A673 (cell line): ENCODE measurements at places on chromosomes 7 and 10. TPM values are rescaled to one million over a fixed set of nuclear protein-coding genes. Genes with fewer than 3 reads are reported as not detected.

MEOX2 gene
- total RNA-seq, result not detected in 2 replicates

SEMA3D gene
- 23.3 and 32.0 TPM in 2 replicates for total RNA-seq

- peaks cover 15% of the 10 kb centered on the region for H3K4me1 ChIP-seq
- H3K36me3 ChIP-seq, result no peaks in the 10 kb centered on the region
- H3K27ac ChIP-seq, result no peak overlapping the region
- H3K27me3 ChIP-seq, result peaks cover 27% of the 10 kb centered on the region
- H3K4me3 ChIP-seq, result no peak overlapping the region
- peak; percentile 75 for DNase-seq
Observed at GRCh38 chr7:14340393-14341074, 351.1 kb upstream of the ETV1 start.

- no peaks in the 10 kb centered on the region for H3K36me3 ChIP-seq
- no peak overlapping the region for H3K4me3 ChIP-seq
- no peak for DNase-seq
- no peaks in the 10 kb centered on the region for H3K27me3 ChIP-seq
- no peak overlapping the region for H3K27ac ChIP-seq
- no peaks in the 10 kb centered on the region for H3K4me1 ChIP-seq
Observed at GRCh38 chr10:127176649-127177048, 19.7 kb downstream of the INSYN2A start.

- H3K36me3 ChIP-seq, result no peaks in the 10 kb centered on the region
- no peak for DNase-seq
- peaks cover 4% of the 10 kb centered on the region for H3K4me1 ChIP-seq
- no peak overlapping the region for H3K27ac ChIP-seq
- H3K4me3 ChIP-seq, result no peak overlapping the region
Observed at GRCh38 chr7:150994838-150995510, 4.2 kb downstream of the NOS3 start.

NPC1L1 gene
- not detected in 2 replicates for total RNA-seq

GRCh38 chr7:156827587-156828203, 65.3 kb downstream of the LMBR1 start:
- H3K4me1 ChIP-seq, result no peaks in the 10 kb centered on the region
- H3K4me3 ChIP-seq, result no peak overlapping the region
- DNase-seq, result peak; percentile 18
- H3K27ac ChIP-seq, result no peak overlapping the region
- H3K36me3 ChIP-seq, result no peaks in the 10 kb centered on the region

DNA sequence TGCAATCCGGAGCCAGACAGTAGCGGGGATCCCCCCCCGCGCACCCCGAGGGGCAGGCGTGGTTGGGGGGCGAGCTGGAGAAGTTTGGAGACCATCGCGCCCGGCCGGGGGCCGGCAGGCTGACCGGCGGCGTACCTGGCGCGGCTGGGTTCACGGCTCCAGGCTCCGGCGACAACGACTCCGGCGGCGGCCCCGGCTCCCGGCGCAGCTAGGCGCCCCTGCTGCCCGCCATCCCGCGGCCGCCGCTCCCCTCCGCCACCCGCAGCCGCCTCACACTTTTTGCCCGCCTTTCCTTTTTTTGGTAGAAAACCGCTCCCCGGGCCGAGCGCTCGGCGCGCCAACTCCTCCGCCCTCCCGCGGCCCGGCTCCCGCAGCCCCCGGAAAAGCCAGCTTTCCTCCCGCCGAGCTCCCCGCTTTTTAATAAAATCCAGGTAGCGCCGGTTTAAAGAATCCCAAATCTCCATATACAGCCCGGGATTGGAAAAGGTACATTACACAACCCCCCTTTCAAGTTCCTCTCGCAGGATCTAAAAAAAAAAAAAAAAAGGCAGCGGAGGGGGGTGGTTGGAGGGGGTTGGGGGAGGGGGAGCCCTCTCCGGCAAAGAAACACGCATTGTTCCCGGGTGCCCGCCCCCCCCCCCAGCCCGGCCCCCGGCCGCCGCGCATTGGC, at the start of gene TNRC18:
Gene TNRC18, minus strand, starts transcription at position 529 of the 670 bp plus-strand sequence. CDS start 2,588 bp downstream, outside the sequence.
- H3K4me1 ChIP-seq, result peaks cover 16% of the 10 kb centered on the region
- peak; percentile 81 for DNase-seq
- no peaks in the 10 kb centered on the region for H3K36me3 ChIP-seq
- H3K27me3 ChIP-seq, result no peaks in the 10 kb centered on the region
- H3K4me3 ChIP-seq, result peak within 1 kb of the TSS; percentile 79

AGR2 gene
- not detected in 2 replicates for total RNA-seq

DNA sequence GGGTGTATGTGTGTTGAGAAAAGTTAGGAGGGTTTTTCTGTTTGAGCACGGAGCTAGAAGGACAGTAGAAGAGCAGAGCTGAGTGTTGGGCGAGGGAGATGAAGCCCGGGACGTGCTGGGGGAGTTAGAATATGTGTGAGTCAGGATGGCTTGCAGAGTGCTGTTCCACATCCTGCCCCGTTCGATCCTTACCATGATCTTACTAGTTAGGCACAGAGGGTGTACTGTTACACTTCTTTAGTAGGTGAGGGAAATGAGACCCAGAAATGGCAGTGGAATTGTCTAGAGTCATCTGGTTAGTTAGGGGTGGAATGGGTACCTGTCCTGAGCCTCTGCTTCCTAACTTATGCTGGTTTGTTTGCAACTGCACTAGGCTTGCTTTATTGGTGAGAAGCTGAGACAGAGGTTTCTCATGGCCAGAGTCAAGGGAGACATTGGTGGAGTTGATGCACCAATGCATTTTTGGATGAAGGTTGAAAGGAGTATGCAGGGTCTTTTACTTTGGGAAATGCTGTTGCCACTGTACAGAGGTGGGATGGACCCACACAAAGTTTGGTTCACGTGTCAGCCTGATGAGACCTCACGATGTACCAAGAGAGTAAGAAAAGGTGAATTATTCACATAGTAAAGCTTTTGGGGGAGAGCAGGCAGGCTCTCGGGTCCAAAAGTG, 42.4 kb downstream of the CCNY start:
- peak overlapping the region; percentile 87 for H3K27ac ChIP-seq
- H3K4me1 ChIP-seq, result peaks cover 58% of the 10 kb centered on the region
- H3K27me3 ChIP-seq, result no peaks in the 10 kb centered on the region
- H3K36me3 ChIP-seq, result no peaks in the 10 kb centered on the region

GRCh38 chr10:113436851-113437250, 116.0 kb upstream of the HABP2 start:
- H3K36me3 ChIP-seq, result no peaks in the 10 kb centered on the region
- no peak overlapping the region for H3K27ac ChIP-seq
- DNase-seq, result no peak

DNA sequence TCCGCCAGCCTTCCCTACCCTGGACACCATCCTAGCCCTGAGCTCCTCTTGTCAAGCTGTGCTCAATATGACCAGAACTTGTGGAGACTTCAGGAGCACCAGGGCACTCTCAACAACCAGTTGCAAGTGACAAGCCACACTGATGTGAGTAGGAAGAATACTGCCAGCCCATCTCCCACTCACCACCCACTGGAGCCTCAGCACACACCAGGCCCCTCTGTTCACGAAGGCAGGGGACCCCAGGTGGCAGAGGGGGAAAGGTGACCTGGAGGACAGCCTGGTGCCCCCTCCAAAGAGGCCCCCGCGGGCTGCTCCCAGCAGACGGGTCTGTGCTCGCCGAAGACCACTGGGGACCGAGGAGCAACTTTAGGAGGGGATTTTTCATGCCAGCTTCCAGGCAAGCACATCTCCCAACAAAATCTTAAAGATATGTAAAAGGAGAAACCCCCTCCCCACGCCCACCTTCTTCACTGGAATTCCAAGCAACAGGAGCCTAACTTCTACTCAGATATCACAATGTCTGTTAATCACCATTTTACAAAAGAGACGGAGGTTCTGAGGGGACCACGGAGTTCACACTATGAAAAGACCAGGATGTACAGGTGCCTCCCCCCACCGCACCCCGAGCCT, 1.0 kb downstream of the MMD2 start:
- peaks cover 15% of the 10 kb centered on the region for H3K27me3 ChIP-seq
- DNase-seq, result no peak
- no peak overlapping the region for H3K27ac ChIP-seq
- H3K4me3 ChIP-seq, result no peak overlapping the region
- no peaks in the 10 kb centered on the region for H3K36me3 ChIP-seq

DNA sequence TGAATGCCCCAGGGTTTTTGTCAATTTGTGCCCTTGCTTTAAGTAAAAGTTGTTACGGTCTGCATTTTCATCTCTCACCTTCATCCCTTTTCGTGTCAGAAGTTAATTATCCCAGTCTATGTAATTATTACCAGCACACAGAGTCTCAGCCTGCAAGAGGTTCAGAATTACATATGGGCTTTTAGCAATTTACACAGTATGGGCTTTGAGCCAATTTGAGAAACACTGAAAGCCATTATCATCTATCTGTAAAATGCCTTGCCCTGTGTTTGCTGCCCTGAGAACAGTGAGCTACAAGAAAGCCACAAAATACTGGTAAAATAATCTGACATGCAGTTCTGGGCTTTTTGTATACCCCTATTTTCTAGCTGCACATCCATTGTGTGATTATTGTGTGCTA, 125.6 kb upstream of the STEAP4 start:
- DNase-seq, result no peak
- no peaks in the 10 kb centered on the region for H3K4me1 ChIP-seq
- H3K27ac ChIP-seq, result no peak overlapping the region
- no peaks in the 10 kb centered on the region for H3K27me3 ChIP-seq

TAF6 gene
- total RNA-seq, result 97.3 and 98.8 TPM in 2 replicates

GRCh38 chr10:51667678-51668335, 31.6 kb downstream of the CSTF2T start:
- no peaks in the 10 kb centered on the region for H3K36me3 ChIP-seq
- no peak overlapping the region for H3K4me3 ChIP-seq
- no peak overlapping the region for H3K27ac ChIP-seq
- no peaks in the 10 kb centered on the region for H3K27me3 ChIP-seq

GRCh38 chr10:103542764-103543616, 49.5 kb downstream of the NEURL1 start:
- H3K36me3 ChIP-seq, result no peaks in the 10 kb centered on the region
- peak; percentile 98 for DNase-seq
- peak overlapping the region; percentile 73 for H3K27ac ChIP-seq
- H3K4me3 ChIP-seq, result no peak overlapping the region
- no peaks in the 10 kb centered on the region for H3K27me3 ChIP-seq

SLC26A5 gene
- not detected in 2 replicates for total RNA-seq

TRIL gene
- 4.8 and 9.2 TPM in 2 replicates for total RNA-seq

- H3K4me3 ChIP-seq, result no peak overlapping the region
- no peak for DNase-seq
- no peak overlapping the region for H3K27ac ChIP-seq
- no peaks in the 10 kb centered on the region for H3K27me3 ChIP-seq
Observed at GRCh38 chr10:78620985-78621799, 447.6 kb upstream of the ZMIZ1 start.

PAPSS2 gene
- total RNA-seq, result 10.2 and 14.0 TPM in 2 replicates

DNA sequence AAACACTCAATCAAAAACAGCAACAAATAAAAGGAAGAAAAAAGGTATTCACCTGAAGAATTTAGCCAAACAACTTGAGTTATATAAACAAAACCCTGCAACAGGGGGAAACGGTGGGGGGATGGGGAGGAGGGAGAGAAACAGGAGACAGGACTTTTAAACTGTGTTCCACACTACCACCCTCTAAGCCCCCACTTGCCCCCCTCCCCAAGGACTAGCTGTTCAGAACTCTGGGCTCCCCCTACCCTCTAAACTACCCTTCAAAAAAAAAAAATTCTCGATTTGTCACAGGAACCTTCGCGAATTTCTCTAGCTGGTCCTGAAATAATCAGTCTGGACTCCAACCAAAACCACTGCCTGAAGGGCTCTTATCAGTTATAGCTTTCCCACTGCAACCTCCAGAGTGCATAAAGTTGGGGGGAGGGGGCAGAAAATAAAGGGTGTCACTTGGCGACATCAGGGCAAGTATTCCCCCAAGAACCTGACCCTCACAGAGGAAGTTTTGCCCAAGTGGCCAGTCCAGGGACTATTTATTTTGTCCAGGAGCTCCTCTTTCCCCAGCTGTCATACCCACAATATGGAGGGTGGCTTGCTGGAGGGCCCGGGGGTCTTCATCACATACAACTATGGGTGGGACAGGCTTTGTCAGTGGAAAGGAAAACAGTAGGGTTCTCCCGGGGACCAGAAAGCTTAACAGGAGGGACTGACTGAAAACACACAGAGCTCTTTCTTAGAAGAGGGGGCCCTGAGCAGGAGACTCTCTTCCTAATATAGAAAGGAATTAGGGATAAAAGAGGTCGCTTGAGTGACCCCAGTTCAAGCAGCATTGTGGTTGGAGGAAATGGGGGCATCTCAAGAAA, 1.3 kb downstream of the UBE2H start:
- H3K4me1 ChIP-seq, result peaks cover 16% of the 10 kb centered on the region
- H3K36me3 ChIP-seq, result no peaks in the 10 kb centered on the region
- H3K4me3 ChIP-seq, result peak overlapping the region; percentile 85

GRCh38 chr7:137096607-137097006, 228.2 kb downstream of the CHRM2 start:
- H3K36me3 ChIP-seq, result no peaks in the 10 kb centered on the region
- no peak overlapping the region for H3K27ac ChIP-seq
- H3K4me3 ChIP-seq, result no peak overlapping the region
- no peaks in the 10 kb centered on the region for H3K27me3 ChIP-seq
- no peak for DNase-seq
- no peaks in the 10 kb centered on the region for H3K4me1 ChIP-seq

NUTM2E gene
- total RNA-seq, result 0.37 and 0.49 TPM in 2 replicates

GRCh38 chr7:75734586-75735458, 3.9 kb downstream of the HIP1 start:
- H3K4me3 ChIP-seq, result no peak overlapping the region
- peaks cover 11% of the 10 kb centered on the region for H3K4me1 ChIP-seq
- H3K36me3 ChIP-seq, result no peaks in the 10 kb centered on the region
- no peak overlapping the region for H3K27ac ChIP-seq
- peak; percentile 46 for DNase-seq
- H3K27me3 ChIP-seq, result no peaks in the 10 kb centered on the region

GRCh38 chr10:127386606-127387327, 162.3 kb upstream of the NPS start:
- DNase-seq, result no peak
- H3K36me3 ChIP-seq, result no peaks in the 10 kb centered on the region
- no peaks in the 10 kb centered on the region for H3K27me3 ChIP-seq
- H3K4me3 ChIP-seq, result no peak overlapping the region
- no peak overlapping the region for H3K27ac ChIP-seq

DNA sequence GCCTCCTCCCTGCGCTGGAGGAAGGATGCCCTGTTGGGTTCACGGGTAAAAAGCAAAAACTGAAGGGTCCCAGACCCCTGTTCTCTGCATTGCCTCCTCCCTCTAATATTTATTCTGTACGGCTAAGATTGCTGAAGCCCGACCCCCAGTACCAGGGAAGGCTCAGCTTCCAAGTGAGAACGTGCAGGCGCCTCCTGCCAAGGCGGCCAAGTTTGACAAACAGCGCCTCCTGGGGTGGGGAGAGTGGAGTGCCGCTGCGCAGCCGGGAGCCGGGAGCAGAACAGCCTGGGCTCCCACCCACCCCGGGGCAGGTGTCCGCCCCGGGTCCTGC, 4.7 kb upstream of the EBF3 start:
- peak overlapping the region; percentile 53 for H3K4me3 ChIP-seq
- no peak overlapping the region for H3K27ac ChIP-seq
- H3K4me1 ChIP-seq, result peaks cover 34% of the 10 kb centered on the region
- H3K27me3 ChIP-seq, result peaks cover 16% of the 10 kb centered on the region
- DNase-seq, result peak; percentile 91
- H3K36me3 ChIP-seq, result no peaks in the 10 kb centered on the region

GRCh38 chr7:128876978-128877755, 14.5 kb downstream of the ATP6V1F start:
- H3K4me3 ChIP-seq, result no peak overlapping the region
- H3K36me3 ChIP-seq, result no peaks in the 10 kb centered on the region
- DNase-seq, result no peak
- no peaks in the 10 kb centered on the region for H3K4me1 ChIP-seq
- H3K27ac ChIP-seq, result no peak overlapping the region

GRCh38 chr7:24572997-24573553, at the start of gene PALS2:
Gene PALS2, plus strand, starts transcription at chr7:24573452. Its CDS starts 50,216 bp downstream, at chr7:24623668.
- DNase-seq, result peak; percentile 83
- peak within 1 kb of the TSS; percentile 71 for H3K27ac ChIP-seq
- H3K36me3 ChIP-seq, result no peaks in the 10 kb centered on the region
- H3K4me1 ChIP-seq, result peaks cover 26% of the 10 kb centered on the region
- H3K27me3 ChIP-seq, result peaks cover 4% of the 10 kb centered on the region
- H3K4me3 ChIP-seq, result peak within 1 kb of the TSS; percentile 70
